MV-4-11 (cell line): ENCODE measurements at places on chromosomes 3 and 15.

DNA sequence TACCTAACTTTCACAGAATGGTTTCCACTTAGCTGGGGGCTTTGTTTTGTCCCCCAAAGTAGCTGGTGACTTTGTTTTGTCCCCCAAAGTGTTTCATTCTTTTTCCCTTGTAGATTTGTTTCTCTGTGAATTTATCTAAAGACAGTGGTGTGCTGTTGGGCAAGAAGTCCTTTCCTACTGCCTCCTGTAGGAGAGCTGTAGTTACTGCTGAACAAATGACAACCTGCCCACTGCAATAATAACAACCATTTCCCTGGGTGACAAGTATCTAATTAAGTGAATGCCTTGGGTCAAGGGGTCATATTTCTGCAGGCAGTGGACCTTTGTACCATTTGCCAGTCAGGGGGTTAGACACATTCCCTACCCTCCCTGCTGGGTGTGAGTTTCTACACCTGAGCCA, 125.4 kb upstream of the BFSP2 start:
- no peak for DNase-seq

DNA sequence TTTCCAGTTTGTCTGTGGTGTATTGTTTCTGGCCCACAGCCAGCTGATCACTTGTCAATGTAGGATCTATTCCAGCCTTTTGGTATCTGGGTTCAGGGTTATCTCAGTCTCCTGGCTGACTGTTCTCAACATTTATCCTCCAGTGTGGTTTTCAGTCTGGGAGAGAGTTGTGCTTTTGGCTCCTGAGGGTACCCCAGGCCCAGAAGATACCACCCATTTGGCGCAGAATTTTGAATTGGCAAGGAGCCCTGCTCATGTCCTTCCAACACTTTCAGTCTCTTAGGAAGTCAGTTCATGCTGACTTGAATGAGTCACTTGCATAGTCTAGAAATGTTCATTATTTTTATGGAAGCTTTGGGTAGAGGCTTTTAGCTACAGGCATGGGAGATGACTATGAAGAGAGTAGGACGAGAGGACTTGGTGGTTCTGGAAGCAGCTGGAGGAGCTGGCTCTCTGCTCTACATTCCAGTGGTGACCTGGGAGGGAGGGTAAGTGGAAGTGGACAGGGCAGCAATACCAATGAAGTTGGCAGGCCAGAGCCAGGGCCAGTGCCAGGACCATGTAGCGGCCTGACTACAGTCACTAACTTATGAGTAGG, 7.2 kb downstream of the POLR2H start:
- DNase-seq: no peak

GRCh38 chr3:98739266-98739665, 23.9 kb upstream of the ST3GAL6 start:
- DNase-seq: no peak

DNA sequence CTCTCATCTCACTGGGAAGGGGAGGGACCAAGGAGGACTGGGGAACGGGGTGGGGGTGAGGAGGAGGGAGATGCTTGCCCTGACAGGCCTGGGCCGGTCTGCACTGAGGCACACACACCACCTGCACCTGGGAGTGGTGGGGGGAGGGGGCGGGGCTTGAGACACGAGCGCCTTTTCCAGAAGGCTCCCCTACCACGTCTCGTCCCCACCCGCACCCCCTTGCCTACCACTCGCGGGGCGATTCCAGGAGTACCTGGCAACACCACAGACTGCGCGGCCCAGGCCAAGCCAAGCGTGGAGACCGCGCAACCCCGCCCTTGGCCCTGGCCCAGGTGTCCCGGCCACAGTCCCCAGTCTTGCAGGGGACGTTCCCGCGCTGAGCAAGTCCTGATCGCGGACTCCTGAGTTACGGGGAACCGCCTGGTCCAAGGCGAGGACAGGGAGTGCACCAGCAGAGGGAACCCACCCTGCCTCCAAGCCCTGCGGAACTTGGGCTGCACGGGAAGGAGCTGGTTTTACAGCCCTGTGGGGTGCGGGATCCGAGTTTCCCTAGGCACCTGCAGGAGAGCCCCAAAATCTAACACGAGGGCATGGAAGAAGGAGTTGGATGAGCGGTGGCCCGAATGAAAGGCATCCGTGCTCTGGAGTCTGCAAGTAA, 68.1 kb upstream of the SH3GL3 start:
- DNase-seq: no peak

GRCh38 chr3:30269751-30270445, 336.5 kb upstream of the TGFBR2 start:
- peak; percentile 90 for DNase-seq

GRCh38 chr3:124557433-124558232, 172.6 kb upstream of the UMPS start:
- no peak for DNase-seq

DNA sequence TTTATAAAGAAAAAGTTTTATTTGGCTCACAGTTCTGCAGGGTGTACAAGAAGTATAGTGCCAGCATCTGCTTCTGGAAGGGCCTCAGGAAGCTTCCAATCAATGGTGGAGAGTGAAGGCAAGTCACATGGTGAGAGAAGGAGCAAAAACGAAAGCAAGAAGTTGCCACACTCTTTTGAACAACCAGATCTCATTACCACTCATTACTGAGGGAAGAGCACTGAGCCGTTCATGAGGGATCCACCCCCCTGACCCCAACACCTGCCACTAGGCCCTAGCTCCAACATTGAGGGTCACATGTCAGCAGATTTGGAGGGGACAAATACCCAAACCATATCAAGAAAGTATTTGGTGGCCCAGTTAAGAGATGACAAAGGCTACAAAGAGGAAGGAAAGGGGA, 239.3 kb upstream of the UBE2E1 start:
- no peak for DNase-seq

- DNase-seq: no peak
Observed at GRCh38 chr15:55074431-55074830, 122.3 kb downstream of the RSL24D1 start.

GRCh38 chr3:21795921-21796320, 44.9 kb upstream of the ZNF385D start:
- no peak for DNase-seq

GRCh38 chr3:52126036-52126435, 28.2 kb downstream of the POC1A start:
- no peak for DNase-seq

- peak; percentile 55 for DNase-seq
Observed at GRCh38 chr15:84772467-84772866, 24.1 kb downstream of the ZNF592 start.

- no peak for DNase-seq
Observed at GRCh38 chr15:98121957-98122356, 161.5 kb downstream of the ARRDC4 start.

DNA sequence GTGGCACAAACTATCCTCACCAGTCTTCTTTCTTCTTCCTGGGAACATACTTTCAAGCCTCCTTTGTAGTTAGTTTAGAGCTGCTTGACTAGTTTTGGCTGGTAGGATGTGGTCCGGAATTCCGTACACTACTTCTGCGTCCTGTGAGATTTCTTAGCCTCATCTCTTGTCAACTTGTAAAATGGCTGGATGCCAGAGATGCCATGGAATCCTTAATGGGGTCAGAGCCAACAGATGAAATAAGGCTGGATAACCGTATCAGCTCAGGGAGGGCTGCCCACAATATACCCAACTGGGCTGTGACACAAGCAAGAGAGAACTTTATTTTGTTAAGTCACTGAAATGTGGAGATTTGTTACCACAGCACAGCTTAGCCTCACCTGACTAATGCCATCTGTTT, 466.9 kb upstream of the MDFIC2 start:
- DNase-seq: no peak

- no peak for DNase-seq
Observed at GRCh38 chr3:13146643-13147143, 73.5 kb upstream of the IQSEC1 start.

GRCh38 chr15:32104061-32104995, 74.0 kb downstream of the CHRNA7 start:
- no peak for DNase-seq

DNA sequence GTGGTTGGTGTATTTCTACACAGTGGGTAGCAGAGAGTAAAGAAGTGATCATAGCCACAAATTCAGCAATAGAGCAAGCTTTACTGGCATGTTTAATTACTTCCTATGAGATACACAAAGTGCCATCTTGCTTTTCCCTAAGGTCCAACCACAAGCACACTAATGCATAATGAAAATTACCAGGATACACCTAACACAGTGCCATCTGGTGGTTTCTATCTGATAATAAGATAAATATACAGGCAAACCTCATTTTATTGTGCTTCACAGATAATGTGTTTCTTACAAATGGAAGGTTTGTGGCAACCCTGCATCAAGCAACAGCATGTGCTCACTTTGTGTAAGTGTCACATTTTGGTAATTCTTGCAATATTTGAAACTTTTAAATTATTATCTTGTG, 223.0 kb downstream of the NSUN3 start:
- DNase-seq: peak; percentile 2

- DNase-seq: no peak
Observed at GRCh38 chr3:59411186-59411585, 361.4 kb upstream of the CFAP20DC start.

DNA sequence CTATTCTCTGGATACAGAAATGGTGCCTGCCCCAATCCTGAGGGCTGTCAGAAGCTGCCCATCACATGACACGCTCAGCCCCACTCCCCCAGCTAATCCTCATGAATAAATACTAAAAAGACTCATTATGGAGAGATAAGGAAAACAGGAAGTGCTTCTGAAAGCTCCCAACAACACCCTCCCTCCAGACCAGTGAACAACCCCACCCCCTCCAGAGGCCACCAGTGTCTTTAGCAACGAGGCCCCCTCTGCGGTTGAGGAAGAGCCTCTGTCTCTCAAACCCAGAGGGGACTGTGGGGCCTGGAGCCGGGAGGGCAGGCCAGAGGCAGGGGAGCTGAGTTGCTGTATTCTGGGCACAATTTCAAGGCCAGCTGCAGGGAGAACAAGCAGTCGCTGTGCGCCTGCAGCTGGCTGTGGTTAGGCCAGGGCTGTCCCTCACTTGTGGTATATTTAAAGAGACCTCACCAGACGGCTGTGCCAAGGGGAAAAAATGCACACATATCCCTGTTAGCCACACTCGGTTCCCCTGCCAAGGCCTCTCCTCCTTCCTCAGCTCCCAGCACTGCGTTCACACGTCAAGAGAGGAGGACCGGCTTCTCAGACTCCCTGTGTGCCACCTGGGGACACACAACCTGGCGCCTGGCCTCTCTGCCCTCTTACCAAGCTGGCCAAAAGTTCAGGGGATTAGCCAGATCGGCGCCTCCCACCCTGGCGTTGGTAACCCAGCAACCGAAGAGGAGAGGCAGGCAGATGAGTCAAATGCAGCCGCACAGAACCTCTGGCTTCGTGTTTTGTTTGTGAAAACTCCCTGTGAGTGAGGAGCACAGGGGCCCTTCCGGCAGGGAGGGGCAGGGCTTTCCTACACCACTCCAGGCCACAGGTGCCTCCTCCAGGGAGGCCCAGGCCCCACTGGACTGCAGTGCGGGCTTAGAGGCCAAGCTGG, 101.2 kb upstream of the ETV5 start:
- peak; percentile 94 for DNase-seq

DNA sequence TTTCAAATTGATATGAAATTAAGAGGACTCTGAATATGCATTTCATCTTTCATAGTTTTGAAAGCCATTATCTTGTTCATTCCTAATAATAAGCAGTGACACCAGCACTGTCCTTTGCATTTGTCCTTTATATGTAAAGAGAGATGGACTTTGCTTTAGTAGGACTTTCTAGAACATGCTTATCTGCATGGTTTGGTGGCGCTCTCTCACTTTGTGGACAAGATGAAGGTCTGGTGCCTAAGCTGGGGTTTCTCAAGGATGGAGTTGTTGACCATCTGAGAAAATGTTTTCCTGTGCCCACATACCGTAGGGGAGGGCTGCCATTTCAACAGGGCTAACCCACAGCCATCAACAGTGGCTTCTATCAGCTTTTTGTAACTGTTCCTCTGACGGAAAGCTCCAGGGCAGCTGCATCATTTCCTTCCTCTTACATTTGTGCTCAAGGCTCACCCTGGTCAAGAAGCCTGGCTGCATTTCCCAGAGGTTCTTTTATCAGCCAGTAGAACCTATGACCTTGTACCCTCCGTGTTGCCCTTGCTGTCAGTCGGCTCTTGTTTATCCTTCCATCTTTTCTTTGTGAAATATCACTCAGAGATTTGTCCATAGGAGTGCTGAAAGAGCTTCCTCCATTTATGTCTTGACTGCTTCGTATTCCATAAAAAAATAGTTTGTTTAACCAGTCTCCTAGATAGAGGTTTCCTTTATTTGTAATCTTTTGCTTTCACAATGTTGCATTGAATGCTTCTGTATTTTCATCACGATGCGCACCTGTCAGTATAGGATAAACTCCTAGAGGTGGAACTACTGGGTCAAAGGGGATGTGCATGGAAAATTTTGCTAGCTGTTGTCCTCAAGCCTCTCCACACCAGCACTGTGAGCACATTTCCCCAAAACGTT, 44.6 kb downstream of the ABHD2 start:
- peak; percentile 84 for DNase-seq

DNA sequence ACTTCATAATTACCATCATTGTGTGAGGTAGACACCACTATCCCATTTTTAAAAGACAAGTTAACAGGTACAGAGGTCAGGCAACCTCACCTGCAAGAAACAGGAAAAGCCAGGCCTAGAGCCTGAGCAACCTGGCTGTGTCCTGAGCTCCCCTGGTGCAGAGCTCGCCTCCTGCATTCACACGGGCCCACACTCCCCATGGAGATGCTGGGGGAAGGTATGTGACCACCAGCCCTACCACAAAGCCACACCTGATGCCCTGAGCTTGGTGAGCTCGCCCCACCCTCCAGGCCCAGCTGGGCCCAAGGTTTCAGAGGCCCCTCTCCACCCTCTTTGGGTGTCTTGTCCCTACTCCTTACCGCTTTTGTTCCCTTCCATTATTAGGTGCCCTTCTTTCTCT, 1.2 kb upstream of the EFCAB12 start:
- DNase-seq: no peak

- DNase-seq: peak; percentile 97
Observed at GRCh38 chr3:56157693-56158362, 310.4 kb downstream of the ERC2 start.

- DNase-seq: no peak
Observed at GRCh38 chr3:52801839-52802238, 7.2 kb downstream of the ITIH3 start.

- DNase-seq: peak; percentile 58
Observed at GRCh38 chr3:52446631-52447511, 2.0 kb upstream of the SEMA3G start.

GRCh38 chr3:49806850-49807249, 3.8 kb downstream of the INKA1 start:
- DNase-seq: no peak

- no peak for DNase-seq
Observed at GRCh38 chr3:51968170-51968775, 1.0 kb upstream of the PCBP4 start.
